ENCODE measurements at places on chromosomes 16 and 17. TPM values are rescaled to one million over a fixed set of nuclear protein-coding genes. Genes with fewer than 3 reads are reported as not detected.
A peak's percentile ranks its signal among the peaks of the same experiment; 100 is the strongest.

DNA sequence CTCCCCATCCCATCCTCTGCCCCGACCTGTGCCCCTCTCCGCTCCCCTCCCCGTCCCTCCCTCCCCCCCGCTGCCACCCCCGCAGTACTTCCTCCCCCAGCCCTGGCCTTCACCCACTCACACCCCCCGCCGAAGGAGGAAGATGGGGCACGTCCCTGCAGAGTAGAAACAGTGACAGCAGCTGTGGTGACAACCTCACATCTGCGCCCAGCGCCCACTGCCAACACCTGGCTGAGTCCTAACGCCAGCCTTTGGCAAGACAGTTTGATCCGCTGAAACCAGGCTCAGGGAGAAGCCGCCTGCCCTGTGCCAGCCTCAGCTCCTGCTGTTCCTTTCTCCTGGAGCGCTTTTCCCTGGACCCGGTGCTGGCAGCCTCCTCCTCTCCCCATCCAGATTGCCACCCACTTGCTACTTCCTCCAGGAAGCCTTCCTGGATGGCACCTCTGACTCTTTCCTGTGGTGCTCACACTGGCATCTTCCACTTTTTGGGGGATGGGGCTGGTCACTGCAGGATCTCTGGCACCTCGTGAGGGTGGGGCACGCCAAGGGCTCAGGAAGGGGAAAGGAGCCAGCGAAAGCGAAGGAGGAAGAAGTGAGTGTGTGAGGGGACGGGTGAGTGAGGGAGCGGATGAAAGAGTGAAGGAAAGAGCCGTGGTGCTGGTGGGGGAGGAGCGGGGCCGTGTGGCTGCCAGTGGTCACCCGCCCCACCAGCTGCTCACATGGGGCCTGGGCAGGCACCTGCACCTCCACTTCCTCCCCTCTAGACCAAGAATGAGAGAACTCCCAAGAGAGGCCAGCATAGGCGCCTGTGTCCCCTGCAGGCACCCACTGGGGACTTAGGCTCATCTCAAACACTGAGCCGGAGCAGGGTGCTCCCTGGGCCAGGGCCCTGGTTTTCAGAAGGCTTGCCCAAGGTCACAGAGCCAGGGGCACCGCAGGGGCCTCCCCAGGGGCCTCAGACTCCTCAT, 27.0 kb downstream of the ZFPM1 start:
- DNase-seq: no peak

- DNase-seq: no peak
Measured at GRCh38 chr16:47467501-47467900, 6.4 kb downstream of the PHKB start.

- DNase-seq: no peak
Measured at GRCh38 chr16:68342620-68343019, 31.8 kb downstream of the PRMT7 start.

- no peak for DNase-seq
Measured at GRCh38 chr17:50519141-50519834, 11.0 kb downstream of the MYCBPAP start.

- DNase-seq: no peak
Measured at GRCh38 chr16:85845266-85845665, 45.8 kb downstream of the COX4I1 start.

GRCh38 chr17:69967910-69968411, 107.1 kb upstream of the KCNJ16 start:
- DNase-seq: no peak

- peak; percentile 99 for DNase-seq
Measured at GRCh38 chr17:8152112-8152775, at the start of gene PER1. TSS of gene PER1 (minus strand) at chr17:8152404. CDS start at chr17:8150706, 1,698 bp downstream.

- DNase-seq: peak; percentile 81
Measured at GRCh38 chr17:31008374-31009041, 37.7 kb downstream of the RNF135 start.

DNA sequence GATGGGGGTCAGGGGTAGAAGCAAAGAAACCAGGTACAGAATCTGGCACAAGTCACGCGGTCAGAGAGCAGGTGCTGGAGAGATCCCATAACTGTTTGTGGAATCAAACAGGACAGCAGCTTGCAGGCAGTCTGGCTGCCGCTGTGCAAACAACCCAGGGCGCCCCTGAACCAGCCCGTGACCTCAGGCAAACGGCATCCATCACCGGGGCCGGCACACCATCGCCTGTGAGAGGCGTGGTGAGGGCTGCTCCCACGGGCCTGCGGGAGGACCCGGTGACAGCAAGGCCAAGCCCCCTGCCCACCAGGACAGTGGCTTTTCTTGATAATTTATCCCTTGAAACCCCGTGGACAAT, 47.9 kb downstream of the CBFA2T3 start:
- no peak for DNase-seq

- no peak for DNase-seq
Measured at GRCh38 chr16:73275024-73275423, 227.1 kb upstream of the ZFHX3 start.

- no peak for DNase-seq
Measured at GRCh38 chr17:7011942-7012254, 526 bp upstream of the RNASEK start.

GRCh38 chr16:80084614-80085013, 456.2 kb upstream of the DYNLRB2 start:
- DNase-seq: no peak

- peak; percentile 63 for DNase-seq
Measured at GRCh38 chr17:4504188-4504587, 5.5 kb downstream of the SPNS2 start.

GRCh38 chr17:48996722-48997102, 473 bp upstream of the IGF2BP1 start:
- DNase-seq: no peak

DNA sequence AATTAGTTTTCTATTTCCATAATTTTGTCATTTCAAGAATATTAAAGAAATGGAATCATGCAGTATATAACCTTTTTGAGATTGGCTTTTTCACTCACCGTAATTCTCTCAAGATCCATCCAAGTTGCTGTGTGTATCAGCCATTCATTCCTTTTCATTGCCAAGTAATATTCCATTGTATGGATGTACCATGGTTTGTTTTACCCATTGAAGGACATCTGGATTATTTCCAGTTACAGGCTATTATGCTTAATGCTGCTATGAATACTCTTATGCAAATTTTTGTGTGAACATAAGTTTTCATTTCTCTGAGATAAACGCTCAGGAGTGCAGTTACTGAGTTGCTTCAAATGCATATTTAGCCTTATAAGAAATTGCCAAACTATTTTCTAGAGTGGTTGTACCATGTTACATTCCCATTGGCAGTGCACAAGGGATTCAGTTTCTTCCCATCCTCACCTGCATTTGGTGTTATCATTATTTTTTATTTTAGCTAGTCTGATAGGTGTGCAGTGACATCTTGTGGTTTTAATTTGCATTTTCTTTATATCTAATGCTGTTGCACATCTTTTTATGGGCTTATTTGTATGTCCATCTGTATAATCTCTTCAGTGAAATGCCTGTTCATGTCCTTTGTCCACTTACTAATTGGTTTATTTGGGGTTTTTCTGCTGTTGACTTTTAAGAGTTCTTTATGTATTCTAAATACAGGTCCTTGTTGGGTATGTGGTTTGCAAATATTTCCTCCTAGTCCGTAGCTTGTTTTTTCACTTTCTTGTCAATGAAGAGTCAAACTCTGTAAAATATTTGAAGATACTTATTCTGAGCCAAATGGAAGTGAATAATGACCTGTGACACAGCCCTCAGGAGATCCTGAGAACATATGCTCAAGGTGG, 32.7 kb downstream of the BMERB1 start:
- DNase-seq: no peak

DNA sequence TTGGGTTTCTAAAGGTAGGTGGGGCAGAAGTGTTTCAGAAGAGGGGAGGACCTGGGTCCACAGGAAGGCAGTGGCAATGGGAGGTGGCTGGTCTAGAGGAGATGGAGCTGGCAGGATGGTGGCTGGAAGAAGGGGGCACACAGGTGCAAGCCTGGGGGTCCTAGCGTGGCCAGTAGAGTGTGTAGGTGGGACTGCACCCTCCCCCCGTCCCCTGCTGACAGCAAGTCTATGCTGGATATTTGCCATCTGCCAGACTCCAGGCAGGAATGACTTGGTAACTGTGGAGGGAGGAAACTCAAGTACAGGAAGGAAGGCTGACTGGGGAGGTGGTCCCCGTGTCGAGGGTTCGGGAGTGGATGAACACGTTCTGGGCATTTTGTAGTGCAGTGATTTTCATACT, 8.6 kb downstream of the MED9 start:
- DNase-seq: peak; percentile 18

DNA sequence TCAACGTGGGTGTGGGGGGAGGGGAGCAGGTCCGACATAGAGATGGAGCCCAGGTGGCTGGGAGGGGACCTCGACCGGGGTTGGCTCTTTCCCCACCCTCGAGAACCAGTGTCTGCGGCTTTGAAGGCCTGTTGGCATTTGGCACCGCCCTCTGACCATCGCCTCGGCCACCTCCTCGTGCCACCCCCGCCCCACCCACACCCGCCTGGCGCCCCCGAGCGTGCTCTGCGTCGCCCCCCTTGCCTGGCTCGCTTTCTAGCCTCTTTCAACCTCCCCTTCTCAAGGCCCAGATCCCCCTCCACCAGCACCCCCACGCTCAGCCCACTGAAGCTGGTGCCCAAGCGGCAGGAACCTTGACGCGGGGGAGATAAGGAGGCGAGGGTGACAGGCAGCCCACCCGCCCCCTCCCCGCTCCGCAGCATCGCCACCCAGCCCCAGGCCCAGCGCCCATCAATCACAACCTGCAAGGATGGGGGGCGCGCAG, 619 bp downstream of the CACNB1 start:
- DNase-seq: peak; percentile 56

GRCh38 chr16:88815901-88816589, 4.3 kb upstream of the APRT start:
- no peak for DNase-seq

GRCh38 chr16:85151603-85152413, 39.5 kb upstream of the CIBAR2 start:
- DNase-seq: peak; percentile 87

GRCh38 chr16:52368859-52369258, 178.1 kb downstream of the TOX3 start:
- no peak for DNase-seq

DNA sequence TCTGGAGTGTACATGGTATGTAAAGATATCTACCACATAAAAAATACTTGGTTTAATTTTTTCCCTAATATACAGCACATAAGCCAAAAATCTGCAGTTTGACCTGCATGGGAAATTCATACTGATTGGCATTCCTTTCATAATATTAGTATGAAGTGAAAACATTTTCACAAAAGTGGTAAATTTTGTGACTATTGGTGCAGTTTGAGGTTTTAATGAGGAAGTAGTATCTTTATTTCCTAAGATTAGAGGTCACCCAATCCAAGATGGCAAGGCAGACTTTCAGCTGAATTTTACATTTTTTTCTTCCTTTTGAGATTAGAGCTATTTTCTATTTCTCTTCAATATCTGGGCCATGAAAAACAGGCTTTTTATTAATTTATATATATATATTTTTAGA, 21.2 kb downstream of the METTL9 start:
- no peak for DNase-seq

GRCh38 chr17:34841467-34841866, 119.8 kb downstream of the CCT6B start:
- no peak for DNase-seq

DNA sequence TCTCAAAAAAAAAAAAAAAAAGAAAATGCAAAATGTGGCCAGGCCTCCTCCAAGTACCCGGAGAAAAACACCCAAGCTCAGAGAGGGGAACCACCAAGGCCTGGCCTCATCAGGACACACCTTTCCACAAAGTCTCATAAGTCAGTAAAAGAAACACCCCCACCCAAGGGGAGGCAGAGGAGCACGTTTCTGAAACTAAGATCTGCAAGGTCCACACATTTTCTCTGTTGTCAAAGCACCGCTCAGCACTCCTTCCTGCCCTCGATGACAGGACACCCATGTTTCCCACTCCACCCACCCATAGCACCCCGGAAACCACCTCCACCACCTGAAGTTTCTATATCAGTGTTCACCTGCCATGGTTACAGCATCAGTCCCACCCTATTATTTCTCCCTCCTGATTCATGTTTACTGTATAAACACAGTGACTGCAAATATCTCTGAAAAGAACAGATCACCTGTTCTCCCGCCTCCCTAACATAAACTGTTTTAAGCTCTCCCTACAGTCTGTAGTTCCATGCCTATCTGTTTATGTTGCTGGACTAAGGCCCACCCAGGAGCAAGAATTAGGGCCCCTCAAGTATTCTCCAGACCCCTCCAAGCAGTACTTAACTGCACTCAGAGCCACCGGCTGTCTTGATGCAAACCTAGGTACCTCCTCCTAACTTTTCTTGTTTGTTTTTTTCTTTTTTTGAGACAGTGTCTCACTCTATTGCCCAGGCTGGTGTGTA, 2.0 kb downstream of the CORO7 start:
- DNase-seq: no peak

- DNase-seq: no peak
Measured at GRCh38 chr17:74757931-74758847, 9.8 kb downstream of the NHERF1 start.

GRCh38 chr16:16122264-16122663, 101.0 kb downstream of the ABCC6 start:
- DNase-seq: no peak

- no peak for DNase-seq
Measured at GRCh38 chr17:58403311-58403710, 14.0 kb downstream of the RNF43 start.

- peak; percentile 88 for DNase-seq
Measured at GRCh38 chr17:29567554-29568330, 759 bp upstream of the TP53I13 start.

- DNase-seq: no peak
Measured at GRCh38 chr16:87581857-87582215, 20.5 kb upstream of the JPH3 start.

DNA sequence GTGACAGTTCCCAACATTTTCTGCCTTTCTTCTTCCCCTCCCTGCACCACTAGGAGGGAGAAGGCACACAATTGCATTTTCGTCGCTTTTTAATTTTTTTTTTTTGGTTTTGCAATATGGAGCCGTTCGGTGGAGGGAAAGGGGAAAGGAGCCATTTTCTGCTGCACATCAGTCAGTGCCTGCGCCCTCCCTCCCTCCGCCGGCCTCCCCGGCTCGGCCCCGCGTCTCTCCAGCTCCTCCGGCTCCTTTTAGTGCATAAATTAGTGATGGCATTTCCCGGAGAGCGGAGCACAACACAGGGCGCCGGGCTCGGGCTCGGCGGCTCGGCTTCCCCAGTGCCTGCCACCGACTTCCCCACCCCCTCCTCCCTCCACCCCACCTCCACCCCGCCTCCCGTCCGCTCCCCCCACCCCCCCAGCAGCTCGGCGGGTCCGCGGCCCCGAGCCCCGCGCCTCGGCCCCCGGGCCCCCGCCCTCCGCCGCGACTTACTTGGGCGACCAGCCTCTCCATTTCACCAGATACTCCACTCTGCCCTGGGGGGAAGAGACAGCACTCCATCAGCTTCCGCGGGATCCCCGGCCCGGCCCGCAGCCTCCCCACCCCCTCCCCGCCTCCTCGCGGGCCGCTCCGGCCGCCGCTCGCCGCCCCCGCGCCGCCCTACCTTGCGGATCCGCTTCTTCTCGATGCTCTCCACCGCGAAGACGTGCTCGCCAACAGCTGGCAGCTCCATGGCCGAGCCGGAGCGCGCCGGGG, 542 bp downstream of the CBX4 start:
- DNase-seq: no peak

TEKT1 gene
- not detected for total RNA-seq

ABCA8 gene
- 60.3 TPM for total RNA-seq

ACAP1 gene
- total RNA-seq: 14.0 TPM

CRYBA1 gene
- total RNA-seq: not detected

C16orf92 gene
- not detected for total RNA-seq

TP53TG3F gene
- total RNA-seq: not detected

ELMO3 gene
- 0.89 TPM for total RNA-seq

KRTAP4-1 gene
- not detected for total RNA-seq

CCL17 gene
- not detected for total RNA-seq

All from Right ventricle myocardium inferior (tissue), 1 donor.